CD14-positive monocyte (primary cell): ENCODE measurements at places on chromosomes 2 and 18.

- DNase-seq, result no peak
Measured at GRCh38 chr18:3059272-3059671, 46.3 kb upstream of the LPIN2 start.

- DNase-seq, result no peak
Measured at GRCh38 chr2:20430035-20430434, 16.8 kb upstream of the RHOB start.

DNA sequence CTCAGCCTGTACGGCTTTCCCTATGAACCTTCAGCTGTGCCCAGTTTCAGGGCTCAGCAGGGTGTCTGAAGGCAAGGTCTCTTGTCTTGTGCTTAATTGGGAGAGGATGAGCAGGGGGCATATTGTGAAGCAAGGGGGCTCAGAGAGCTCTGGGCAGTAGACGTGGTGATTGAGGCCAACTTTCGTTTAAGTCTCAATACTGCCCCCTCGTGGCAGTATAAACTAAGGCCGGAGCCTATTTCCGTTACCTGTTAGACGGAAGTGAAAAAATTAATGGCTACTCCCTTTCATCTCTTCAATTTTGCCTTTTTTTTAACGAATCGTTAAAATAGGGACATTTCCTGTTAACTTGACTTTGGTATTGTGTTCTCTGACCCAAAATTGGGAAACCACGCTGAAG lies 193.4 kb downstream of the TDRD15 start:
- DNase-seq, result peak; percentile 74

DNA sequence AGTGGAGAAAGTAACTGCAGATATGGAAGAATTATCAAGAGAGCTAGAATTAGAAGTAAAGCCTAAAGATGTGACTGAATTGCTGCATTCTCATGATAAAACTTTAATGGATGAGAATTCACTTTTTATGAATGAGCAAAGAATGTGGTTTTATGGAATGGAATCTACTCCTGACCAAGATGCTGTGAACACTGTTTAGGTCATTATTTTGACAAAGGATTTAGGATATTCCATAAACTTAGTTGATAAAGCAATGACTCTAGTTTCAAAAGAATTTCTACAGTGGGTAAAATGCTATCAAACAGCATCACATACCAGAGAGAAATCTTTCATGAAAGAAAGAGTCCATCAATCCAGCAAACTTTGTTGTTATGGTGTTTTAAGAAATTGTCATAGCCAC lies 1317.7 kb upstream of the ACVR2A start:
- DNase-seq, result no peak

DNA sequence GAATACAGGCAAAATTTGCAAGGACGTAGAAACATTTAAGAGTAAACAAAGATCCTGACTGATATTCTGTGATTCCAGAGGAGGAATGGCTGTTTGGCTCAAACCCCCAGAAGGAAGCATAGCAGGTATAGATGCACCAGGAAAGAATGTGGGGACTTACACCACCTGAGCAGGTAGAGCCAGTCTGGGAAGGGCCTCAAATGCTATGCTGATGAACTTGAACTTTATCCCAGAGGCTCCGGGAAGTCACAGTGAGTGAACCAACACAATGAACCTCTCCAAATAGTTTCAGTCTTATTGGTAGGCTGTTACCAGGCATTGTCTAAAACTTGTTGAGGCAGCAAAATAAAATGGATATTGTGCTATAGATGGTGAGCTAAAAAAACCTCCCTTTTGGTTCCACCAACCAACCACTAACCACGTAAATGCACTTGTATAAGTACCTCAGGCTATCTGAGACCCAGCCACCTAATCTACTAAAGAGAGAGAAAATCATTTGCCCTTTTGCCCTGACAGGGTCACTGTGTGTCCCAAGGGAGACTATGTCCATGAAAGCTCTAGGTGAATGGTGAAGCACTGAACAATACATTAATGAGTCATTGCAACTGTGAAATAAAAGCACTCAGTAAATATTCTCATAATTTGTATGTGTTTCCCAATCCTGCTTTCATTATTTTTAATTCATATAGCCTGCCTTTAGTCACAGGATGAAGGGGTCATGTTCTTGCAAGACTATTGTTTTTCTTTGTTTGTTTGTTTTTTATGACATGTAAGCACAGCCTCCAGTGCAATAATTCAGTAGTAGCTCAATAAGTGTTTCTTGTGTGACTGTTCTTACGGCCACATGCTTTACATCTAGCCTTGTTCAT lies 911.6 kb downstream of the EPHA4 start:
- no peak for DNase-seq

- no peak for DNase-seq
Measured at GRCh38 chr18:49520661-49521145, 33.7 kb upstream of the C18orf32 start.

- DNase-seq, result no peak
Measured at GRCh38 chr18:21763846-21764646, 23.5 kb downstream of the MIB1 start.

DNA sequence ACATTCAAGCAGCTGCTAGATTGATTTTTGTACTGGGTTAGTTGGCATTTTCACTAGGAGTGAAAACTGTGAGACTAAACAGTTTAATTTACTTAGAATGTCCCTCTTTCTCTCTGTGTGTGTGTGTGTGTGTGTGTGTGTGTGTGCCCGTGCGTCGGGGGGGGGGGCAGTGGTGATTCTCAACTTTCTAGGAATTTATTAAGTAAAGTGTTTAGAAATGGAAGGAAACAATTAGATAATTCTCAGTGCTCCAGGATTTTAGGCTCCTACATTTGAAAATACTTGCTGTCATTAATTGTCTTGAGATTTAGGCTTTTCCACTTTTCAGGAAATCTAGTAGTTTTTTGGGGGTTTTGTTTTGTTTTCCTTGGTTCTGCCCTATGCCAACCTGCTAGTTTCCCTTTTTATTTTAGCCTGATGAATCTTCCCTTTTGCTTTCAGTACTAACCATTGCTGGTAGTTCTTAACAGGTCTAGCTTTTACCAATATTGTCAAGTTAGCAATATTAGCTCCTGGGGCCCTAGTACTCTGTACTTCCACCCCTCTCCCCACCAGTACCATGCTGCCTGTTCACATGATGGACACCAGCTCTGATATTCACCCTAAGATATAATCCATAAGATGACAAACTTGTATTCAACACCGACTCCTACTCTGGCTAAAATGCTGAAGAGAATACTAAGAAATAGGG lies 4.9 kb downstream of the EPAS1 start:
- DNase-seq, result no peak

GRCh38 chr2:186309901-186310300 lies 176.2 kb upstream of the ZC3H15 start:
- no peak for DNase-seq

DNA sequence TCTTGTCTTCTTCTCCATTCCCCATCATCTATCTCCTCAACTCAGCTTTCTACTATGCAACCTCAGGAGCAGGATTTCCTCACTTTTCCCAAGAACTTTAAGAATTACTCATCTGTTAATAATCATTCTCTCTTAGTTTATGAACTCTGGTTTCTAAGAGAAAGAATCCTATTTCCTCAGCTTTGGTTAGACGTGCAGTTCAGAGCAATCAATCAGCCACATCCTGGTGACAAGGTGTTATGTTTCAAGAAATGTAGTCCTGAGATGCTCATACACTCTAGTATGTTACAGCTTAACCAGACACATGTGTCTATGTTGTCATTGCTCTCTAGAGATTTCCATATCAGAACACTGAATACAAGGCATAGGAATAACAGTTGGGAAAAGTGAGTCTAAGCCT lies 277.9 kb downstream of the MBD2 start:
- no peak for DNase-seq

DNA sequence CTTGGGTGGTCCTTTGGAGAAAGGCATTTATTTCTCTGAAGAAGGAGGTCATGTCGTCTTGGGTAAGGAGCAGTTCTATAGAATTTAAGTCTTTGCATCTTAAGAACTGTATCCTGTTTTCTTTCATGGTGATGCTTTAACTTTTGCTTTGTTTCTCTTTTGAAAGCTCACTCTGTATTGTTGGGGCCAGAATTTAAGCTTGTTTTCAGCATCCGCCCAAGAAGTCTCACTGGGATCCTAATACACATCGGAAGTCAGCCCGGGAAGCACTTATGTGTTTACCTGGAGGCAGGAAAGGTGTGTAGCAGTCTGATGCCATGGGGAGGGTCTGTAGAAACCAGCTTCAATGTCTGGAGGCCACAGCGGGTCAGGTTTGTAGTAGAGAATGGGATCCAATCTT lies 64.7 kb upstream of the TTC39C start:
- no peak for DNase-seq

DNA sequence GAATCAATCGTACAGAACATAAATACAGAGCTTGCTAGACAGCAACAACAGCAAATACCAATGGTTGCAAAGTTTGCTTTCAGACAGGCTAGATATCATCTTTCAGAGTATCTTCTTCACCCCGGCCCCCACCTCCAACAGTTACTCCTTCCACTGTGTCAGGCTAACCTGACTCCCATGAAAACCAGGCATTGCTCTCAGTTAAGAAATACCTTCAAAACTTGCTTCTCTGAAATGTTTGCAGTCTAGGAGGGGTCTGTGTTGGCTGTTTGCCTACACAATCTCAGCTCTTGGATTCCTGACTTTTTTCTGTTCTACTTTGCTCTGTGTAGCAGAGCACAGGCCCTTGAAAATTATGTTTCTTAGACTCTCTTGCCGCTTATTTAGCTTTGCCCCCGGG lies 599.5 kb upstream of the SYT4 start:
- DNase-seq, result no peak

DNA sequence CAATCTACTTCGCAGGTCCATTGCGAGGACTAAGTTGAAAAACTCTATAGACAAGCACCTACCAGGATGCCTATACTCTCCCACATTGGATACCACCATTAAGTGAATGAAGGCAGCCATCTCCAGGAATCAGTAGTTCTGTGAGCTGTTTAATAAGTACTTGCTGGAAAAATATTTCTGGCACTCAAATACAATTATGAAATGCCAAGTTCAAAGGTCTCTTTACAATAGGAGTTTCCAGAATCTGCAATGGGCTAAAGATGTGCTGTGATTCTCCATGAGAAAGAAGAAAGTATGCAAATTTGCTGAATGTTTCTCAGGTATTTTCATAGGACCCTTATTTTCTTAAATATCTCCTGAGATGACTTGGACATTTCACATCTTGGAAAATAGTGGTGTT lies 103.0 kb downstream of the AP1S3 start:
- no peak for DNase-seq

- DNase-seq, result no peak
Measured at GRCh38 chr2:8395718-8396117, 286.1 kb upstream of the ID2 start.

GRCh38 chr2:68134120-68134519 lies 23.6 kb upstream of the PNO1 start:
- DNase-seq, result no peak

DNA sequence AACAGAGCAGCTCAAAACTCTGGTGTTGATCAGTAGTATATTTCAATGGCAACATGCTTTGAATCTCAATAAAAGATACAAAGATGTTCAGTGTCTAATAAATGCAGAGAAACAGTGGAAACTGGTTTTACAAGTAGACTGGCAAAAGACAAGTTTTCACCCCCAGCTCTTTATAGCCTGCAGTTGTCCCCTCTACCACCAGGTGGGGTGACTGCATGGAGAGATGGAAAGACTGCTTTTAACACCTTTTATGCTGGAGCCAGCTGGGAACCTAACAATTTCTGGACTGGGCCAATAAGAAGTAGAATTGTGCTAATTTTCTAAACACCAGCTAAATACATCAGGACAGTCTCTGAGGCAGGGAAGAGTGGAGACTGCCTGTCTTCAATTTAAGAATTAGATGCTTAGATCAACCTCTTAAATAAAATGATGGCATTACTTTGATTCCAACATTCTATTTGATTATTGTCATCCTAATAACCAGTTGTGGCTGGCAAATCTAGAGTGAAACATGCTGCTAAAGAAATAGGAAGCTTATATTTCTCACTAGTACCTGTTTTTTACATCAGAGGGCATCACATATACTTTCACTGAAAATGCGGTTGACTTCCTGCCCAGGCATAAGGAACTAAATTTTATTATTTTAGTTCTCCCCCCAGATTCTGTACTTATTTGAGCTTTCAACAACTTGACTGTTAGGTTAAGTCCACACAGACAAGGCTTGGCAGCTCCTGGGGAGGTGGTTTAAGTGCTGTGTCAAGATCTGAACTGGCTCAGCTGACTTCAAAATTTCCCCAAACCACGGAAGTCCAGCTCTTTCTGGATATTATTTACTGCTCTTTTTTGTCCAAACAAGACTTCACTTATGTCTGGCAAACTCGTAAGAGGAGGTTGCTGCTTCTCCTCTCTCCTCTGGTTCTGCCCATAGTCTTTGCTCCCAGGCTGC lies 140.5 kb downstream of the TPGS2 start:
- no peak for DNase-seq

DNA sequence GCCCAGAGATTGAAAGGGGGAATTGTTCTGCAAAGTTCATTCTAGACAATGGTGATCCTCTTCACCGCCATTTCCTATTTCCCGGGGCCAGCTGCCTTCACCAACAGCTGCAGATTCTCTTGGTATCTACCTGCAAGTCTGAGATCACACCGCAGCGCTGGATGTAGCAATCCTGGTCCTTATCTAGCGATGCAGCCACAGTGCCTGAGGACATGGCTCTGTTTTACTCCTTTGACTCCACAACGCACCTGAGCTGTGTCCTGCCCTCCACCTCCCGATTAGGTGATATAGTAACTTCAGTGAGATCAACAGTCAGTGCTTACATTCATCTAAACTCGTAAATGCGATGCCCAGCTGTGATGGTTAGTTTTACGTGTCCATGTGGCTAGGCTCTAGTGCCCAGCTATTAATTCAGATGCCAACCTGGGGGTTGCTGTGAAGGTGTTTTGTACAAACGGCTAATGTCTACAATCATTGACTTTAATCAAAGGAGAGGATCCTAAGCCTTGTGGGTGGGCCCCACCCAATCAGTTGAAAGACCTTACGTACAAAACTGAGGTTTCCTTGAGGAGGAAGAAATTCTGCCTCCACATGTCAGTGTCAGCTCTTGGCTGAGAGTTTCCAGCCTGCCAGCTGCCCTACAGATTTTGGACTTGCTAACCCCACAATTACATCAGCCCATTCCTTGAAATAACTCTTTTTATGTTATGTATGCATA lies 189.8 kb downstream of the SH3BP4 start:
- no peak for DNase-seq

GRCh38 chr18:5237083-5237722 lies 40.1 kb upstream of the AKAIN1 start:
- peak; percentile 2 for DNase-seq

- no peak for DNase-seq
Measured at GRCh38 chr2:139403948-139404347, 623.8 kb upstream of the NXPH2 start.

DNA sequence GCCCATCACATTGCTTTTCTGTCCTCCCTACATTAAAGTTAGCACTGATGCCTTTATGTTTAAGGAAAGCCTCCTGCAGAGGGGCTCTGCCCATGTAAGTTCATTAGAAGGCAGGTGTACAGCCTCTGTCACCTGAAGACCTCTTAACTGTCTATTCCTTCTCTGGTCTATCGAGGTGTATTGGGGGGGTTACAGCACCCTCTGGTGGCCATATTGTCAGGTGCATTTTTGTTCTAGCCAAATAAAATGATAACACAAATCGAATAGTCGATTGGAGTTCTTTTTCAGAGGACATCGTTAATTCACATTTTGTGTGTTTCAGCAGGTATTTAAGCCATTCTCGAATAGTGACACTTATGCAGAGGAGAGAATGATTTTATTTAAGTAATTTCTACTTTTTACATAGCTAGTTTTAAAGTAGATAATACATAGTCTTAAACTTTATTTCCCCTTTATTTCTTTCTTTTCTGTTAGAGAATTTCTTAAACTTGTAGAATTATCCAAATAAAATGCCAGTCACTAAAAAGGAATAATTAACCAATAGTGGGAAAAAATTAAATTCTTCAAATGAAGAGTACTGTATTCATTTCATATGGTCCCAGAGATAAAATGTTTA lies 136.8 kb downstream of the NEDD4L start:
- DNase-seq, result peak; percentile 43
